ENCODE measurements at places on chromosomes 7 and 10.

GRCh38 chr10:2038036-2038435, 300.7 kb upstream of the ADARB2 start:
- no peak for DNase-seq

DNA sequence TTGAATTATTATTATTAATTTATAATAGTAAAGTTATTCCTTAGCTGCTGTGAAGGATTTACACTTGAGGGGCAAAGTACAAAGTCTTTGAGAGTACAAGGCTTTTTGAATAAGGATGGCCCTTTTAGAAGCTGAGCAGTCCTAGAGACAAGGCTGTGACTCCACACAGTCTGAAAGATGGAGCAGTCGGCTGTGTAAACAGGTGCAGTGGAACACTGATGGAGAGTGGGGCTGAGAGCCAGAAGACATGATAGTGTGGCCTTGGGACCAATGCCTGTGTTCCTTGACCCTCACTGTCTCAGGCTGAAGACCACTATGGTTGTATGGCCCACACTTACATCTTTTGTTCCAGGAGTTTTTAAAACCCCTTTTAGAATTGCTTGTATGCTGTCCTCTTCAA, 311.2 kb upstream of the PHF14 start:
- DNase-seq = no peak

GRCh38 chr7:26538216-26538615, 246.6 kb downstream of the SNX10 start:
- DNase-seq = no peak

- DNase-seq = no peak
Measured at GRCh38 chr7:15167912-15168311, 265.4 kb upstream of the DGKB start.

- DNase-seq = no peak
Measured at GRCh38 chr10:122894261-122894944, 15.0 kb upstream of the FAM24B start.

GRCh38 chr10:4512671-4513240, 313.3 kb upstream of the AKR1E2 start:
- DNase-seq = peak; percentile 24

GRCh38 chr10:11576092-11576809, 35.2 kb downstream of the USP6NL start:
- DNase-seq = no peak

GRCh38 chr10:67603086-67603485, 92.9 kb downstream of the CTNNA3 start:
- no peak for DNase-seq

- no peak for DNase-seq
Measured at GRCh38 chr7:3888096-3888495, 587.0 kb downstream of the SDK1 start.

GRCh38 chr7:17584822-17585221, 286.4 kb downstream of the AHR start:
- no peak for DNase-seq

- no peak for DNase-seq
Measured at GRCh38 chr7:31494421-31494820, 19.5 kb upstream of the ITPRID1 start.

GRCh38 chr7:51295440-51296245, 21.0 kb downstream of the COBL start:
- no peak for DNase-seq

DNA sequence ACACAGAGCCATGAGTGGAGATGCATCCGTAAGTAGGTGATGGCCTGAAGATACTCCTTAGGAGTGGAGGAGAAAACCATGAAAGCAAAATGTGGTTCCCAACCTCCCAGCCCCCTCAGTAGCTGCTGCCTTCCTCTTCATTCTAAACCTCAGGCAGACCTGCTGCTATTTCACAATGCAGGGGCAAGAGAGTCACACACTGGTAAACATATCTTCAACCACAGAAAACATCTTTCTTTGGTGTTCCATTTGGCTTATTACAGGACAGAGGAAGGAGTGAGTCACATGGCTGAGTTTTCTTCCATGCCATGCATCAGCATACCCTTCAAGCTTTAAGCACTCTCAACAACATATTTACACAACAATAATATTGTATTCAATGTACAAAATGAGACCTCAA, 342.1 kb downstream of the BMPER start:
- no peak for DNase-seq

DNA sequence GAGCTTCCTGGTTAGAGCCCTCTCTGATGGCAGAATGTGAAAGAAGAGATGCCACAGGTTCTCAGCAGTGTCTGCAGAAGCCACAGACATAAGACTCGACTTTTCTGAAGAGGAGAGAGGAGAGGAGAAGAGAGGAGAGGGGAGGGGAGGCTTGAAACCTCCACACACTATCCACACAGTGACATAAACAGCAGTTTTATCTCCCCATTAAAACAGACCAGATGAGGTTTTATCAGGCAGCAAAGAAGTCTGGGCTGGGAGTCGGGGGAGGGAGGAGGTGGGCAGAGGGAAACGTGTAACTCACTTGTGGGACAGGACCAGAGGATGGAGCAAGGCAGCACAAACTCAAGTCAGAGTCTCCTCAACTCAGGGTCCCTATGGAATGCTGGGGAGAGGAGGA, 76.5 kb downstream of the XPNPEP1 start:
- no peak for DNase-seq

- DNase-seq = no peak
Measured at GRCh38 chr7:148060724-148061123, 529.8 kb upstream of the C7orf33 start.

- DNase-seq = no peak
Measured at GRCh38 chr10:56319386-56319785, 41.7 kb downstream of the ZWINT start.

- DNase-seq = no peak
Measured at GRCh38 chr7:21946222-21946709, 567 bp upstream of the CDCA7L start.

GRCh38 chr7:128453836-128454804, 1.6 kb upstream of the HILPDA start:
- DNase-seq = no peak

GRCh38 chr7:26668821-26669220, 195.6 kb downstream of the SKAP2 start:
- DNase-seq = no peak

GRCh38 chr7:41238851-41239331, 464.0 kb downstream of the INHBA start:
- DNase-seq = no peak

DNA sequence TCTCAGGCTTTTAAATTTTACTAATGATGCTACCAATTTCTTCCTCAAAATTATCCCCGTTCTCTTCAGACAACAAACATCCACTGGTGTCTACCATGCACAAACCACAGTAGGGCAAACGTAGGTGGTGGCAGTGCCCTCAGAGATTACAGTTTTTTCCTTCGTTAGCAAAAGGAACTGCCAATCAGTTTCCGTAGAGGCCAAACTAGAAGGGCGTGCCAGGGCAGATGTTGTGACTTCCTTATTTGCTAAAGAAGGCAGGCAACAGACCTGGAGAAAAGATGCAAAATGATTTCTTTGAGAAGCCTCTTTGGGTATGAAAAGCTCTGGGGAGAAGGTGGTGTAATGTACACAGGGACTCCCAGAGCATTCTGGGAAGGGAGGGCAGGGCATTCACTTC, 7.6 kb upstream of the FAM180A start:
- no peak for DNase-seq

DNA sequence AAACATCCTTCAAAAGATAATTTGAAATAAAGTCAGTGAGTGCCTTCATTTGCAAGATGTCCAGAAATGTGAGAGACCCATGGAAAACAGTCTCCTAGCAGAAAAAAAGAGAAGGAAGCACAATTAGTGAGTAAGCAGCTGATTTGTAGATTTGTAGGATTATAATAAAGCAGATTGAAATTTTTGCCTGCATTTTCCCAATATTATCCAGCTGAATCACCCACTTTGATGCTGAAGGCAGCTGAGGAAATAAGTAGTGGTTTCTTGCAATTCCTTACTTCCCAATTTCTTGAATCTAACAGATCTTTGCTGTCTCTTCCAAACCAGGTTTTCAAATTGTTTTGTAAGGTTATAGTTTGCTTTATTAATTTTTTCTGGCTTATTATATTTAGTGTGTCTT, 181.4 kb downstream of the GNAT3 start:
- DNase-seq = no peak

DNA sequence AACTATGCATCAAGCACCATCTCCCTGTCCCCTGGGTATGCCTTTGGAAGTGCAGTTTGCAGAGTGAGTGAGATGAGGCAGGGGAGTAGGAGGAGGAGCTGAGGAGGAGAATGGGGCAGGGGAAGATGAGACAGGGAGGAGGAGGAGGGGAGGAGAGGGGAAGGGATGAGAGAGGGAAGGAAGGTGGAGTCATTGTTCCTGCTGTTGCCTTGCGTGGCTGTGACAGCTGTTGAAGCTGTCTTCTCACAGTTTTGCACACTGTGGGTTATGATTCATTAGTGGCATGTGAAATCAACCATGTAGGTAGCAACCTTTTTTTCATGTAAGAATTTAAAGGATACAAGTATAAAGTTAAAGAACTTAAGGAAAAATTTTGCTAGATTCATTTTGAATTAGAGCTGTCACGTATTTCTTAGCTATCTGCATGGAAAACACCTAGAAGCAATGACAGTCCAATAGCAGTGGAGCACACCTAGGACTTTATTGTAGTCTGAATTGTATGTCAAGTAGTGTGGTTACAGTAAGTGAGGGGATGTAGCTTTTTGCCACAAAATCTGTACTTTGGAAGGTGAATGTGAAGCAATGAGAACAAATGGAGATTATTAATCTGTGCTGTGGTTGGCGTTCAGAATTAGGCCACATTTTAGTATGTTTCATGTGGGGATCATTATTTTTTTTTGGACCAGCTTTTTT, 21.7 kb downstream of the CCM2 start:
- no peak for DNase-seq

DNA sequence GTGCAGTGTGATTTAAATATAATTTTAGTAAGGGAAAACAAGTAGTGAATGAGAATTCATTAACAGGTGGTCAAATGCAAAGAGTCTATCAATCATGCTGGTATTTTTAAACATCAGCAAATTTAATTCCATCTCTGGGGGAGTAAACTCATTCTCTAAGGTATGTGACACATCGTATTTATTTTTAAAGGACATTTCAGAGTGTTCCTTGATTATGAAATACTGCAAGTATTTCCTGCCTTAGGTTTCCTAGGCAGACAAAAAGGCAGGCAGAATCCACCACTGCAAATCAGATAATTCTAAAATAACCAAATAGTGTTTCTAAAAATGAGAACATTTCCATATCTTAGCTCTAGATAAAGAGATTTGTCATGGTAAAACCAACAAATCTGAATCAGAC, 193.8 kb downstream of the LRRTM3 start:
- no peak for DNase-seq

GRCh38 chr10:24242562-24242961, 33.6 kb downstream of the KIAA1217 start:
- no peak for DNase-seq

DNA sequence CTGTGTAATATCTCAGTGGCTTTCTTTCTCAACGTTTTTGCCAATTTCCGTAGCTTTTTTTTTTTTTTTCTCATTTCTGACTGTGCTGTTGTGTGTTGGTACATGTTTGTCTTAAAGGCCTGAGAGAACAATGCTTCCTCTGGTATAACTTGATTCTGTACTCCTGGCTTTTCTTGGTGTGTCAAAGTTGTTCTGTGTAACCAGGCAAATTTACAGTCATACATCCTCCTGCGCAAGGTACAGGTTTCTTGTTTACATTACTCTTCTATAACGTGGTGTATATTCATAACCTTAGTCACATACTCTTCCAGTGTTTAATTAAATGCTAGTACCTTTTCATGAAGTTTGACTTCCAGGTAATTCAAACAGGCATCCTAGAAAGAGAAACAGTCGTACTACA, 8.3 kb upstream of the ARHGAP12 start:
- DNase-seq = no peak

DNA sequence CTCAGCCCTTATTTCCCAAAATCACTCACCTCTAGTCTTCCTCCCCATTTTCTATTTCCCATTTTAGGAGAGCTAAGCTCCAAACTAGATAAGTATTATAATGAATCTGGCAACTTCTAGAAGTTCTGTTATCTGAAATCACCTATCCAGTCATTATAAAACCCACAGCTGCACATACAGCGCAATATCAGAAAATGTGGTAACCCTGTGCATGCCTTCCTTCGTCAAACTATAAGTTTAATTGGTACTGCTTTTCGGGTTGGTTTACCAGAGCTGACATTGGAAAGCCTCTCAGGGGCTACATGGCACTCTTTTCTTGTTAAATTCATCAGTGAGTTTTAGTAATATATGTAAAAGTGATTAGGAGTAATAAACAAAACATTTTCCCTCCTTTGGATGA, 1.6 kb downstream of the LAMB4 start:
- DNase-seq = no peak

DNA sequence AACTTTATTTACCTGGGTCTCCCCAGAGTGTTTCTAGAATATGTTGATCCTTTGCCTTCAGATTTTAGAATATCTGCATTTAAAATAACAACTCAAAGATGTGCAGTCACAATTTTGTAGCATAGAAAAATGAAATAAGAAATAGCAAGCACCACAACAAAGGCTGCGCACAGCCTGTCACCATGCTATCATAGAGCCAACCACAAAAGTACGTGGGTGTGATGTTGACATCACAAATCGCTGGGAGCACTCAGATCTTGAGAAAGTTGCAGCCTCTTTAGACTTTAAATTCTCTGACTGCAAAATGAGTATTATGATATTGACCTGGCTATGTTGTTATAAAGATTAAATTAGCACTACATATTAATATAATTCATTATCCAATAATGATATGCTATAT, 177.9 kb downstream of the TNS3 start:
- DNase-seq = no peak
